ENCODE measurements at places on chromosomes 4 and X. TPM values are rescaled to one million over a fixed set of nuclear protein-coding genes. Genes with fewer than 3 reads are reported as not detected.

- no peak for DNase-seq
These were observed 294.4 kb downstream of the INPP4B start for GRCh38 chr4:142551517-142552305.

GRCh38 chr4:103904123-103904522 lies 184.3 kb upstream of the TACR3 start:
- no peak for DNase-seq

DNA sequence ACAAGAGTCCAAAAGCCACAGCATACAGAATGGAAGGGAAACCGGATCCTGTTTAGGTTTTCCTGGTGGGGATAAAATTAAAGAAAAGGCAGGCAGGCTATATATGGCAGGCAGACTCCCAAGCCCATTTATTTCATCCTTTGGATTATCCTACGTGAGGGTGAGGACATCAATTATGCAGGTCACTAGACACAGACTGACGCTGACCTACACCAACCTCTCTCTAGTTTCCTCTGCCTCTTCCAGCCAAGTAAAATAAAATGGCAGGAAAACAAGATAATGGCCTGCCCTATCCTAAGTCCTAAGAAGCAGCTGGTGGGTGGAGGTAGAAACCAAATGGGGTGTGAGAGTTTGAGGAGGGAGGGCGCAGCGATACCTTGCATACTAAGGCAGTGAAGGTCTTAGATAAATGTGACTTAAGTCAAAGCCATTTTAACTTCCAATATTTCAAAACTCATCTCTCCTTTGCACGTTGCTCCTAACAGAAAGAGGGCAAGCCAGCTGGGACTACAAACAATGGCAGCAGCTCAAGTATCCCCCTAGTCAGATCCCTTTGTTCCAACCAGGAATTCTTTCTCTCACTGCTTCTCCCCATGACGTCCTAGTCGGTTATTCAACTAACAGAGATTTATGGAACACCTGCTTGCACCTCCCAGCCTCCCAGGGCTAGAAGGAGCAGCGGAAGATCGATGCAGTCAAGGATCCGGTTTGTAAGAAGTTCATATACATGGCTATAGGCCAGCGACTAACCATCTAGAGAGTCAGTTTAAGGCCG lies 72.8 kb downstream of the IRF2 start:
- DNase-seq: no peak

DNA sequence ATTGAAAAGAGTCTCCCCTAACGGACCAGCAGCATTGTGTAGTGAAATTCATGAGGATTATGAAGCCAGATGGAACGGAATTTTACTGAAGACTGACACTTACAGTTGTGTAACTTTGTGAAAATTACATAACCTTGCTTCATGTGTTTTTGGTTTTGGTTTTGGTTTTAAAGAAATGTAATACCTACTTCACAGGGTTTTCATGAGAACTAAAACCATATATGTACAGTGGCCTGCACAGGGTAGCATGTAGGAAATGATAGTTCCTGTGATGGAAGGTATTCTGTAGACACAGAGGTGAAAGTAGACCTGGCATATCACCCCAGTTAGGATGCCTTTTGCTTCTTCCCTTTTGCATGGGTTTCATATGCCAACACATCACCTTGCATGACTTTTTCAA lies 247.0 kb downstream of the BANK1 start:
- no peak for DNase-seq

DNA sequence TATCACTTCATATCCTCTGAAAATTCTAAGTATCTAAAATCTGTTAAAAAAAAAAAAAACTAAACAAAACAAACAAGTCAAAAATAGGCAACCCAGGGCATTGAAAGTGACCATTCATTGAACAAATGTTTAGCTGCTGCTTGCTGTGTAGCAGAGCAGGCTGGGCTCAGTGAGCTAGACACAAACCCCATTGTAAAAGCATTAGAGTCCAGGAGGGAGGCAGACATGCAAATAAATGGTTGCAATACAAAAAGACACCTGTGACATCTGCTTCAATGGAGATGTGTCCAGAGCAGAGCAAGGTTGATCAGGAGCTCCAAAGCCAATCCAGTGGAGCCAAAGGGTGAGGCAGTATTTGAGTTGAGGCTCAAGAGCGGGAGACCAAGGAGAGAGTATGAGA lies 267.3 kb upstream of the GATB start:
- no peak for DNase-seq

Gene VEGFD
- not detected for total RNA-seq

DNA sequence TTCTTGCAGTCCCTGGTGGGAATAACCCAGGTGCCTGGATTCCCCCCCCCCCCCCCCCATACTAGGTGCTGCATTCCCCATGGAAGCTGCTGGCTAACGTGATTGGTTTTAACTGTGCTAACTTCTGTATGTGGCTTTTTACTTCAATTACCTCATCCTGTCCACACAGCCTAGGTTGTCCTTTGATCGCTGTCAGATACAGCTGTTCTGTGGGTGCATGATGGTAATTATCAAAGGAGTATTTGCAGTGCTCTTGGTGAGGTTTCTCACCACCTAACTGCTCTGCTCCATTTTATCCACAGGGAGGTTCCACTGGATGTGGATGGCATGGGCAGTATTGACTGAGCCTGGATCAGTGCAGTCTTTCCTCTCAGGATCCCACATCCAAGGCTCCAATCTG lies 93.0 kb downstream of the ZNF518B start:
- DNase-seq: no peak

Gene HGFAC
- total RNA-seq: not detected

- DNase-seq: no peak
These were observed 94.1 kb upstream of the GPR34 start for GRCh38 chrX:41594634-41595033.

Gene BRS3
- total RNA-seq: not detected

GRCh38 chr4:154314248-154314647 lies 177.4 kb downstream of the DCHS2 start:
- no peak for DNase-seq

DNA sequence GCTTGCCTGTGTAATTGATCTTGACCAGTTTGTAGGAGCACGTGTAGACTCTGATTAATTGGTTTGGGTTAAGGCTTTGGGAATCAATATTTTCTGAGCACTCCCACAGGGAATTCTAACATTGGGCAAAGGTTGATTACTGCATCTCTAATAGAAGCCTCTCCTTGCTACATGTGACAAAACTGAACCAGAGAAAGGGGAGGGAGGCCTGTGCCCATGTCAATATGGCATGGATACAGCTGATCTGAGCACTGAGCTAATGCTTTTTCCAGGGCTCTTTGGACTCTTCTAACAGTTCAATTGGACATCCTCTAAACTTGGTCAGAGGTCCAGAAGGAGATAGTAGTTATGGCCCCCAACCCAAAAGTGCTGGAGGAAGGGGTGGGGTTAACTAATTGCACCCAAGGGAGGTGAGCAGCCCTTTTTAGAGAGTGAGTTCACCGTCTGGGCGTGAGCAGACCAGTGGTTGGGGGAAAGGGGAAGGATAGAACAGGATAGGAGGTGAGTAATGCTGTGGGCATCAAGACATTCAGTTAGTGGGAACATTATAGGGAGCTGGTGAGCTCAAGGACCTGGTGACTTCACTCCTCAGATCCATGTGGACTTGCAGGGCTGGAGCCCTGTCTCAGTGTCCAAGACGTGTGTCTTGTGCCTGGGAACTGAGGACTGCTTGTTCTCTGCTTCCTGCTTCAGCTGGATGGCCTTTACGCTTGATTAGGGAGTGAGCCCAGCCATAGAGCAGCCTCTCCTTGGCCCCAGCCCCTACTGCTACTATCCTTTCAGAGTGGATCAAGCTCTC lies 22.8 kb downstream of the MSN start:
- no peak for DNase-seq

Gene AMER1
- total RNA-seq: 3.0 TPM

- DNase-seq: no peak
These were observed 93.8 kb downstream of the TBL1X start for GRCh38 chrX:9558615-9559014.
